ENCODE measurements at places on chromosomes 3 and 15. TPM values are rescaled to one million over a fixed set of nuclear protein-coding genes. Genes with fewer than 3 reads are reported as not detected.

- peak; percentile 60 for DNase-seq
Observed at GRCh38 chr15:42457445-42458442, 33.2 kb downstream of the ZNF106 start.

DNA sequence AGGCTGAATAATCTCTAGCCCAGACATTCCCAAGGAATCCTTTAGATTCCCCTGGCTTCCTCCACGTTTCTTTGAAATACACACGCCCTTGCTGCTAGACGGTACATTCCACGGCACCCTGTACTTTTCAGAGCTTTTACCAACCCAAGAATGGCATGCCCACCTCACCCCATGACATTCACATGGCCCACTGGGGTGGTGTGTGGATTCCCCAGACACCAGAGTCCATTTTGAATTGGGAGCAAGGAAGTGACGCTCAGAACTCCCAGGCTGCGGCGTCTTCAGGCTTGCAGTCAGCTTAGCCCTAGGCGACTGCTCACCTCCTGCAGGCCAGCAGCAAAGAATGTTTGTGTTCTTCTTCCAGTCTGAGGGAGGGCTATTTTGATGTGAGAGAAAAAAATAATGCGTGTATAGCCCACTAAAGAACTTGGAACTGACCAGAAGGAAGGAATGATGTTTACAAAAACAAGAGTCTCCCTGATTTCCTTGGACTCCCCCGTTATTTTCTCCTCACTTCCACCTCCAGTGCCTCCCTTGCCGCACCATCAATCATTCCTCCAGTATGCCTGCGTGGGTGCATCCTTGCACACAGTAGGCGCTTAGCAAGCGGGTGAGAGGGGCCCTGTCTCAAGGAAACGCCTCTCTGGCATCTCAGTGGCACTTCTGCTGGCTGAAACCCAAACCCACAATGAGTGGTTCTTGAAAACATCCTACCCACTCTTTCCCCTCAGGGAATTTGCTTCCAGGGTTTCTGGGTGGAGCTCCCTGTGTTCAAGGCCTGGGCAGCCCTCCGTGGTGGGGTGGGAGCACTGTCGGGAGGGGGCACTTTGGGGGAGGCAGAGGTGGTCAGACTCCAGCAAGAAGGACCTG, 59.9 kb downstream of the SMAD6 start:
- DNase-seq: no peak

DNA sequence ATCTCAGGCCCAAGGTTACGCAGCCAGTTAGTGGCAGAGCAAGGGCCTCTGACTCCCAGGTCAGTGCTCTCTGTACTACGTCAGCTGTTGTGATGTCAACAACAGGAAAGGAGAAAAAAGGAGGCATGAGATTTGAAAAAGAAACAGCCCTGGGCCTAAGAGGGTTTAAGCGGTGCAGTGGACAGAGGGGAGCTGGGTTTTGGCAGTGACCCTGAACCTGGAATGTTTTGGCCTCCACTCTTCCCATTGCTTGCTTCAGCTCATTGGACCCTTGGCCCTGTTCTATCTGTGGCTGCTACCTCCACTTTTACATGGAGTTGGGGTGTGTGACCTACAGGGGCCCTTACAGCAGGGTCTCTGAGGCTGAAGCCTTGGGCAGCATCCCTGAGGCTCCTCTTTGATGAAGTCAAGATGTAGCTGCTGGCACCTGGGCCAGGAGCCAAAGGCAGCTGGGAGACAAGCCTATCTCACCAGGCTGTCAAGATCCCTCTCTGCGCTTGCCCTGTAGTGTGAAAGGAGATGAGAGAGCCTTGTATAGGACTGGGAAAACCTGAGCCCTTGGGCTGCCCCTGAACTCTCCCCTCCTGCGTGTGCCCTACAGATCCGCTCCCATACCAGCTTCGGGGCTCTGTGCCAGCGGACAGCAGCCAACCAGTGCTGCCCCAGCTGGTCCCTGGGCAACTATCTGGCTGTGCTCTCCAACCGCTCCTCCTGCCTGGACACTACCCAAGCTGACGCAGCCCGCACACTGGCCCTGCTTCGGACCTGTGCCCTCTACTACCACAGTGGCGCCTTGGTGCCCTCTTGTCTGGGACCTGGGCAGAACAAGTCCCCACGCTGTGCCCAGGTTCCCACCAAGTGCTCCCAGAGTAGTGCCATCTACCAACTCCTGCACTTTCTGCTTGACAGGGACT, 8.7 kb downstream of the DISP2 start:
- DNase-seq: no peak

Gene GOLGA6L22
- total RNA-seq: not detected

Gene KIF15
- total RNA-seq: 15.0 TPM

Gene ANKRD34C
- not detected for total RNA-seq
